ENCODE measurements at places on chromosomes 2 and 18.

DNA sequence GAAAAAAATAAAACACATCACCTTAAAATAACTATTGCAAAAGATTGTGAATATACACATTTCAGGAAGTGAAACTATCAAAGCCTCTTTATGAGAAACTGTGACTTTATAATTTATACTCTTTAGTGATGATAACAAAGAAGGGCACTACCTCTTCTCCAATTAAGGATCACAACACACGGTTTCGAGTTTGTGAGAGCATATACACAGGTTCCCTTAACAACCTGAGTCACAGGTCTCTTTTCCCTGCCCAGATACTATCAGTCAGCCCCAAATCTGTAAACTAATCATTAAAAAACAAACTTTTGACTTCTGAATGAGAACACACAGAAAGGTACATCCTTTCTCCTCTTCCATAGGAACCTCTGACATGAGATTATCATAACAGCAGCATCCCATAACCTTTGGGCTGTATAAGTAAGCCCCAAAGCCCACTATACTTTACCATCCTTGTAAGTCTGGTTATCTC lies 44.9 kb downstream of the PTPN2 start:
- DNase-seq, result no peak

- DNase-seq, result no peak
Measured at GRCh38 chr2:164242409-164242808, 378.9 kb downstream of the GRB14 start.

DNA sequence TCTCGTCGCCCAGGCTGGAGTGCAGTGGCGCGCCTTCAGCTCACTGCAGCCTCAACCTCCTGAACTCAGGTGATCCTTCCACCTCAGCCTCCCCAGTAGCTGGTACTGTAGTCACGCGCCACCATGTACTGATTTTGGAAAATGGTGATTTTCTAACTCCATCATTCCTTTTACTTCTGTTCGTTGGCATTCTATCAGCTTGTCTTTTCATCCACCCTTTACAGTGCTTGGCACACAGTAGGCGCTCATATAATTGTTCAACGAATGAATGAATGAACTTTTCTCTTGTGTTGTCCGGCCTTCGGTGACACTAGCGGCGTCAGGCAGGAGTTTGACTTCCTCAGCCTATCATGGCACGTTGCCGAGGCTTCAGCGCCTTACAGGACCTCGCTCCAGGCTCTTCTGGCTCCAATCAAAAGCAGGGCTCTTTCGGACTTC lies 373 bp upstream of the MTHFD2 start:
- DNase-seq, result no peak

DNA sequence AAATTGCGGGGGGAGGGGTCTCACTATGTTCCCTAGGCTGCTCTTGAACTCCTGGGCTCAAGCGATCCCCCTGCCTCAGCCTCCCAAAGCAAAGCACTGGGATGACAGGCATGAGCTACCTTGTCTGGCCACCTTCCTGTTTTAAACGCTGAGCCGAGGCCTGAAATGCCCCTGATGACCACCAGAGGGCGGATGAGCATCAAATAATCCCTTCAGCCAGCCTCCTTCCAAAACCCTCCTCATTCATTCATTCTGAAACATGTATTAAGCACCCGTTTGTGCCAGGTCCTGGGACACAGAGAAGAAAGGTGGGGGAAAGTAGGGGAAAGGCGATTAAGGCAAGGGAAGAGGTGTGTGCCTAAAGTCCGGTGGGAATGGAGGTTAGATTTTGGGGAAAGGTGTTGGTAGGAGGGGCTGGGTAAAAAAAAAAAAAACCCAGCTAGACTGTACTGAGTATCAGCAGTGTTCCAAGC lies 30.7 kb upstream of the PTMA start:
- peak; percentile 67 for DNase-seq

DNA sequence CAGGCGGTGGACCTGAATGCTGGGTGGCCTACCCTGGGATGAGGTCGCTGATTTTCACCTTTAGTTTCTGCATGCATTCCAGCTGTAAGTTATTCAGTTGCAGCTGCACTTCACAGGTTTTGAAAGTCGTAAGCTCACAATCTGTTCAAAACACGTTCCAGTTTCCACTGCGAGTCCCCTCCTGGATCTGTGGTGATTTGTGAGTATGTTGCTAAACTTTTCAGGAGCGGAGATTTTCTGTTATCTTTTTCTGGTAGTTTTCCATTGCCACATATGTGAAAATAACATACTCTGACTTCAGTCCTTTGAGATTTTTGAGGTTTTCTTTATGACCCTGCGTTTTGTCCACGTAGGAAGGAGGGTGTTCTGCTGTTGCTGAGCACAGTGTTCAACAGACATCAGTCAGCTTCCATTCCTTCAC lies 102.1 kb downstream of the SNTG2 start:
- no peak for DNase-seq

- no peak for DNase-seq
Measured at GRCh38 chr18:74185860-74186259, 37.5 kb downstream of the TIMM21 start.

- no peak for DNase-seq
Measured at GRCh38 chr2:29033172-29033571, 41.2 kb downstream of the PCARE start.

GRCh38 chr2:43343573-43344304 lies 117.3 kb upstream of the ZFP36L2 start:
- no peak for DNase-seq

- DNase-seq, result no peak
Measured at GRCh38 chr2:142885543-142885942, 8.1 kb downstream of the KYNU start.

DNA sequence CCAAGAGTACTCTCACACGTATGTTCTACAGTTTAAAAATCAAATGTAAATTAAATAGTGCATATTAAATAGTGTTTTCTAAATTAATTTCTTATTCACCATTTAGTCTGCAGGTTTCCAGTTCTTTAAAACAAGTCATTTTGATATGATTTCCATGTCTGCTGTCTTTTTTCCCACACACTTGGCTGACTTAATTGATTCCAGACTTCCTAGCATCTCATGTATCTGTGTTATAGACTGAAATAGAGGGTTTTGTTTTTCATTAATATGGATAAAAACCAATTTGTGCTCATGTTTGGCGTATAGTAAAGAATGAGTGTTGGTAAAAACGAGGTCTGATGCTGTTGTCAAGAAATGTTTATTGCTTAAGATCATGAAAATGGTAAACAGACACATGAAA lies 104.3 kb downstream of the SRBD1 start:
- no peak for DNase-seq

DNA sequence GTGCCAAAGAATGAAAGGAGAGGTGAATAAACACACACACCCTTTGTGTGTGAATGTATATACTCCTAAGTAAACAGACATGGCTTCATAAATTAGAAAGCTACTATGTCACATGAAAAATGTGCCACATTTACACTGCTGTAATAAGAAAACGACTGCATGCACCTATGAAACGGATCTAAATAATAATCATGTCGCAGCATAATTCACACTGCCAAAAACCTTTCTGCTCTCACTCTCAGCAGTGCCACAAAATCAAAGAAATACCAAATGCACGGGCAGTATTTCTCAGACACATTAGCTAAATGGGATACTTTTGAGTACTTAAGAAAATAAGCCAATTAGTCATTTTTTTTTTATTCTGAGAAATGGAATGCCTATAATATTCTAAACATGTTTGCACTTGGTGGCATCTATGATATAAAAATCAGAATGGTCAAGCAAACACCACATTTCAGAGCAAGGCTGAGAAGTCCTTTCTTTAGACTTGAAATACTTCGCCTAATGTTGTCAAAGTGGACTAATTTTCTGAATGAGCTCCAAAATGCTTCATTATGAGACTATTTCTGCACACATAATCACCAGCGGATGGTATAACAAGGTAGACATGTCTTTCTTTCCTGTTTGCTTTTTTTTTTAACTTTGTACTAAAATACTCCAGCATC lies 6.6 kb downstream of the BCL11A start:
- no peak for DNase-seq

DNA sequence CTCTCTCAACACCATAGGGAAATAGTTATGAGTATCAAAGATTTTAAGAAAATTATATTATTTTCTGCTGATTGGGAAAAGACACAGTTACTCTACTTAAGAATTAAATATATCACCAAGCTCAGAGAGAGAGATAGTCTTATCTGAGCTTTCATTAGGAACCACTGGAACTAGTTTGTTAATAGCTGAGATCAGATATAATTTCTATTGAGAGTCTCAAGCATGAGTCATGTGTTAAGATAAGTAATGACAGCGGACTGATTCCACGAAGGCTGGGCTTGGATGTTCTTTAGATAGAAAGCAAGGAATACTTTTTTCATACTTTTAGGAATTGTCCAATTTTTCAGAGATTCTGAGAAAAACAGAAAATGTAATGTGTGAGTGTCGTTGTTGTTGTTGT lies 44.4 kb upstream of the RBM44 start:
- DNase-seq, result no peak

DNA sequence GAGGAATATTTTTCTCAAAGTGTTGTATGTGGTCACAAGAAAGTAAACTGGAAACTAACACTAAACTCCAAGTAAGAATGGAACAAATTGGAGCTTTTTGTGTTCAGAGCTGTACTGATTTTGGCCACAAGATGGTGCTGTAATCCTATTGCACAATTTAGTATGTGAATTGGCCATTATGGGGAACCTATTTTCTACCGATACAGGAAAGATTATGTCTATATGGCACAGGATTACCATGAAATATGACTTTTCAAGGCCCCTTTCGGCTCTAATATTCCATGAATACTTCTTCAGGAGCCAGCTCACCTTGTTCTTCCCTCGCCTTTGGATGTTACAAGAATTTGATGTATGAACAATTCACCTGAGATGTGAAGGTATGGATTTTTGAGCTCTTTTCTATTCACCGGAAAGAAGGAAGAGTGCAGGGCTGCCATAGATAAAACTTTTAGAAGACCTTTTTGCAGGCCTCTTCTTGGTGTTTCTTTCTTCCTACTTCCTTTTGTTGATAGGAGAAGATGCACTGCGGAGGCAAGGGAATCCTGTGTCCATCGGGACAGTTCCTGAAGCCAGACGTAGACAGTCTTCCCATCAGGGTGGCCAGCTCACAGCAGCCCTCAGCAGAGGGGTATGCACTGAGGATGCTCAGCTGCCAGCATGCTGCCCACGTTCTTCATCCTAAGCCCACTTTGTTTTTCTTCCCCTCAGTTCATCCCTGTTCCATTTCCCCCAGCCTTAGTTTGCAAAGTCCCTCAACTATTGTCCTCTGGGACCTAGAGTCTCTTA lies 13.3 kb downstream of the MRPL44 start:
- no peak for DNase-seq

- no peak for DNase-seq
Measured at GRCh38 chr2:98380203-98380535, 33.9 kb downstream of the CNGA3 start.

GRCh38 chr2:118221536-118222272 lies 133.4 kb downstream of the INSIG2 start:
- DNase-seq, result no peak

- DNase-seq, result no peak
Measured at GRCh38 chr2:200086911-200087310, 131.5 kb downstream of the MAIP1 start.

Measured in activated T-helper 1 cell treated with Interleukin-2 at 50 U/mL for 16 hours (primary cell).